Esophagus mucosa (tissue), 1 donor: ENCODE measurements at places on chromosomes 5 and 9. TPM values are rescaled to one million over a fixed set of nuclear protein-coding genes. Genes with fewer than 3 reads are reported as not detected.

Gene EQTN
- total RNA-seq, result not detected

Gene RIOK2
- 14.7 TPM for total RNA-seq

Gene SLC6A7
- not detected for total RNA-seq

Gene SHROOM1
- total RNA-seq, result 6.9 TPM

Gene FOXD1
- 0.88 TPM for total RNA-seq

Gene GPR151
- total RNA-seq, result not detected

Gene PLAA
- total RNA-seq, result 21.6 TPM

Gene PCDHGA1
- 0.40 TPM for total RNA-seq

Gene AGXT2
- total RNA-seq, result not detected

Gene TRIM7
- total RNA-seq, result 36.9 TPM

Gene PCDHA1
- not detected for total RNA-seq

Gene RANBP6
- total RNA-seq, result 7.5 TPM

Gene DNM1
- 2.2 TPM for total RNA-seq

Gene PTPRD
- 8.7 TPM for total RNA-seq

Gene DMXL1
- total RNA-seq, result 27.5 TPM
